ENCODE measurements at places on chromosomes 1 and 21.

DNA sequence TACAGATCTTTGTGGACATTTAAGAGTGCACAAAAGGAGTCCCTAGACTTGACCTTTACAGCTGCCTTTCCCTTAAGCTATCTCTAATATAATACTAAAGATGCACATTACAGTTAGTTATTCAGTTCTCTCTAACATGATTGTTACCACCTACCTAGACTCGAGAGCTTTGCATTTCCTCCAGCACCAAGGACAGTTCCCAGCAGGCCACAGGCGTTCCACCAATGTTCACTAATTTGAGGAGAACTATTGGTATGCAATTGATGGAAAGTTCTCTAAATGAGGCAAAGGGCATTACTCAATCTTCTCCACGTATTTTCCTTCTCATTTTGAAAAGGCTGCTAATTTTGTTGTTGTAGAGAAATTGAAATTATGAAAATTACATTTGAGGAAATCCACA is 5.4 kb upstream of the NTNG1 start:
- DNase-seq, result no peak

DNA sequence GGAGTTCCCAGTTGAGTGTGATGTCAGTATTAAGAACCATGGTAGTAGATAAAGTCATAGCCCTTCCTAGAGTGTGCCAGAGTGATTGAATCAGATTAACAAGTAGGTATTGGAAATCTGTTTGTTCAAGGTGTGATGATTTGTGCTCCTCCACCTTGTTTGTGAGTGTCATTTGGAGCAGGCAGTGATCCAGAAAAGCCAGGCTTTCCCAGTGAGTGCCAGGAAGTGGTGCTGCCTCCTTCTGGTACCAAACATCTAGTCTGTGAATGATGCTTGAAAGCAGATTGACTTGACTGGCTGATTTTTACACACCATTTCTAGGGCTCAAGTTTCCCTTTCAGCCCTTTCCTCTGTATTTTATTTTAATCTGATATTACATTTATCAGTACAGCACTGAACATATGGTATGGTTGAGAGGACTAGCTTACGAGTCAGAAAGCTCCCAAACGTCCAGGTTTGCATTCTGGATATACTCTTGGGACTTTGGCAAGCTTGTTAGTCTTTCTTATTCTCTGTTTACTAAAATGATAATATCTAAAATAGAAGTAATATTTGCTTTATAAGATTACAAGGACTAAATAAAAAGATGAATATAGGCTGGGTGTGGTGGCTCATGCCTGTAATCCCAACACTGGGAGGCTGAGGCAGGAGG is 100.7 kb downstream of the PATJ start:
- DNase-seq, result no peak

DNA sequence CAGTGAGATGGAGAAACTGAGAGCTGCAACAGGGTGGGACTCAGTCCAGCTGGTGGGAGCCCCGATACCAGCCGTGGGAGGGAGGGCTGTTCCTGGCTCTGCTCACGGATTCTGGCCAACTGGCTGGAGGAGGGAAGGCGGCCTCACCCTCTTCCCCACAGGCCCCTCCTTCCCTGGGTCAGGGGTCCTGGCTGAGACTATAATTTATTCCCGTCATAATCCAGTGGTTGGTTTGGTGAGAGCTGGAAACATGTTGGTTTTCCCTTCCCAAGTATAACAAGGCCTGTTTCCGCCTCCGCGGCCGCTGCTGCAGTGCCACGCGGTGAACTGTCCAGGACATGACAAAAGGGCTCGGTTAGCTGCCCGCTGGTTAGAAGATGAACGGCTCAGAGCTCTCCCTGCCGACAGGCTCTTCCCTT is 10.0 kb downstream of the PTPRF start:
- no peak for DNase-seq

- no peak for DNase-seq
Measured at GRCh38 chr1:212581034-212581433, 27.5 kb upstream of the ATF3 start.

DNA sequence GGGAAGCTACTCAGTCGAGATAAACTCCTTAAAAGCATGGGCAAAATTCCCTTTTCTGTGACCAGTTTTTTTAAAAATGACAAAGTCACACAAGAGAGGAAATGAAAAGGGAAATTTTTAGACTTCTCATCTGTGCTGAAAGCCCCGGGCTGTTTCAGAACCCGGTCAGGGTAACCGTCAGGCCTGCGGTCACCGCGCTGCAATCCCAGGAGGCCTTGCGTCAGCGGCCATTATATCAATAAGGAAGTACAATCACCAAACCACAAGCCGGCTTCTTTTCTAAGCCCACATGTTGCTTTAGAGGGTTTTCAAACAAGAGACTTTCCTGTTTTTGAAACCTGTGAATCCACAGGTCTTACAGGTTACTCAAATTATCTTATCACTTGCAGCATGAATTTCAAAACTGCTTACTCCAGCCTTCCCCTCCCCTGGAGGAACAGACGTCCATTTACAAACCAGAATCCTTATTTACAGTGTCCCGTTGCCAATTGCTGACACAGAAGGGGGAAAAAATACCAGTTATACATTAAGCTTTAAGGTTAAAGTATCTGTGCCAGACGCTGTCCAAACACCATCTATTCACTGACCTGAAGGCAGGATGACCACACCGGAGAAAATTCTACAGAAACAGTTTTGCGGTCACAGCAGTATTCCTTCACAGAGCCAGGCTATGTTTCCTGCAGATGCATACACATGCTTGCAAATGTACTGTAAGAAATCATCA is 165.3 kb downstream of the TOMM20 start:
- DNase-seq, result no peak
